ENCODE measurements at places on chromosomes 6 and 20. TPM values are rescaled to one million over a fixed set of nuclear protein-coding genes. Genes with fewer than 3 reads are reported as not detected.

GRCh38 chr6:10659699-10660348 lies 34.6 kb downstream of the C6orf52 start:
- H3K4me1 ChIP-seq = no peaks in the 10 kb centered on the region
- no peaks in the 10 kb centered on the region for H3K27me3 ChIP-seq
- no peak for DNase-seq
- no peak overlapping the region for H3K4me3 ChIP-seq
- H3K27ac ChIP-seq = no peak overlapping the region

DNA sequence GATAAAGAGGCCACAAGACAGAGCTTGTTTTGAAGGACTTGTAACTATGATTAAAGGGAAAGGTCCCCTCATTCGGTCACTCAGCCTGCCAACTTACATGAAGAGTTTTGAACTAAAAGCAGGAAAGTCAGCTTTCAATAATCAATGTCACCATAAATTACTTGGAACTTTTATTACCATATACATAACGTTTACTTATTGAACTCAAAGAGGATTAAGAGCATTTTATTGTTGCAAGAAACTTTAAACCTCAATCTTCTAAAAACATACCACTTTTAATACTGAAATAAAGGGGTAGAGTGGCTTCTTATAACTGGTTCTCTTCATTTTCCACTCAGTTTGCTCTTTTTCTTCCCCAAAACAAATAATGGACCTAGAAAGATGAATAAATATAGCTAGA lies 65.1 kb downstream of the CNKSR3 start:
- H3K4me3 ChIP-seq = no peak overlapping the region
- peaks cover 12% of the 10 kb centered on the region for H3K4me1 ChIP-seq
- no peaks in the 10 kb centered on the region for H3K36me3 ChIP-seq
- H3K27ac ChIP-seq = no peak overlapping the region
- H3K27me3 ChIP-seq = no peaks in the 10 kb centered on the region

DNA sequence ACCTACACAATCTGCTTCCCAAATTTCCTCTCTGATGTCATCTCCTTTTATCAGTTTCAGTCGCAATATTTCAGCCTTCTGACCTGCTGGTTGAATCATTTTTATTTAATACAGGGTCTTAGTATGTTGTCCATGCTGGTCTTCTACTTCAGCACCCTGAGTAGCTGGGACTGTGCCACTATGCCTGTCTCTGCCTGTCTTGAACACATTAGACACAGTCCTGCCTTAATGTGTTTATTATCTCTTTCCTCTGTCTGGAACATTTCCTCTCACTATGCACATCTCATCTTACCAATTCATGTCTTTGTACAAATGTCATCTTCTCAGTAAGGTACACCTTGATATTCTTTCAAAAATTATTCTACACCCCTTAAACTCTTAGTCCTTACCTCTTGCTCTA lies 106.5 kb downstream of the THEMIS start:
- no peak for DNase-seq
- H3K4me1 ChIP-seq = no peaks in the 10 kb centered on the region
- no peaks in the 10 kb centered on the region for H3K36me3 ChIP-seq

DNA sequence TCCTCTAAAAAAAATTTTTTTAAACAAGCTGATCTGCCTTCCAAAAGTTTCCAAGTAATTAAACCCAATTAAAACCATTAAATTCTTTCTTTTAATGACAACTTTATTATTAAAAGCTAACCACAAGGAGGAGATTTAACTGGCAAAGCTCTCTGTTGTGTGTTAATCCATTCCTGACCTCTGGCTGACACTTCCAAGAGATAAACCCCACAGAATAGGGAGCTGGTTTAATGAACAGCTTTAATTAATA lies 230.8 kb downstream of the EYA2 start:
- no peak overlapping the region for H3K27ac ChIP-seq
- H3K27me3 ChIP-seq = no peaks in the 10 kb centered on the region
- DNase-seq = no peak
- no peaks in the 10 kb centered on the region for H3K36me3 ChIP-seq
- H3K4me1 ChIP-seq = no peaks in the 10 kb centered on the region

DNA sequence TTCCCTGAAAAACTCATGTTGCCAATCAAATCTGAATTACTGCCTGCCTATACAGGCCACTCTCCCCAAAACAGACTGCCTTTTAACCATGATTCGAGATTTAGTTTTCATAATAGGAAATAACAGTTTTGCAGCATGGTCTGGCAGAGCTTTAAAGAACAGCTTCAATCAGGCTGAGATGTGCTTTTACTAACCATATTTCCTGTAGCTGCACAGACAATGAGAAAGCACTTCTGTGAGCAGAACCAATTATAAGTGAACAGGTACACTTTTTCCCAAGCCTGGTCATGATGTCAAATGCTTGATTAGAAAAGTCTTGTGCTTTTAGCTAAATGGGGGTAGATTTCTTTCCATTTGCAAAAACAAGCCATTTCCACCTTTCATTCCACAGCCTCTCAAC lies 108.2 kb downstream of the THEMIS start:
- DNase-seq = no peak
- H3K4me1 ChIP-seq = no peaks in the 10 kb centered on the region
- H3K4me3 ChIP-seq = no peak overlapping the region
- no peaks in the 10 kb centered on the region for H3K27me3 ChIP-seq
- H3K27ac ChIP-seq = no peak overlapping the region

GRCh38 chr6:33088931-33089620 lies 13.3 kb downstream of the HLA-DPB1 start:
- DNase-seq = no peak
- H3K36me3 ChIP-seq = no peaks in the 10 kb centered on the region
- H3K4me3 ChIP-seq = no peak overlapping the region
- no peaks in the 10 kb centered on the region for H3K4me1 ChIP-seq

DNA sequence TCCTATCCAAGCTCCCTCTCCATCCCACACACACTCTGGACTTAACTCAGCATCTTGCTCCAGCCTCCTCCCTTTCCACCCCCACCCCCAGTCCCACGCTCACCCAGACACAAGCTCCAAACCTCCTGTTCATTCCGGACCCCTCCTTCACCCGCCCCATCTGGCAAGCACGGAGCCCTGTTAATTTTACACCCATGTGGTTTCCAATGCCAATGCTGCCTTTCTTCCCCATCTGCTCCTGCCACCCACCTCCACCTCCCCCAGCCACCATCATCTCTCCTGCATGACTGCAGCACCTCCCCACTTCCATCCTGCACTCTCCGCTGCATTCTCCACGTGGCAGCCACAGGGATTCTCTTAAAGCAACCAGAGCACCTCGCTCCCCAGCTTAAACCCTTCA lies 9.9 kb upstream of the CDK5RAP1 start:
- no peak for DNase-seq
- H3K4me3 ChIP-seq = no peak overlapping the region
- no peaks in the 10 kb centered on the region for H3K27me3 ChIP-seq
- H3K4me1 ChIP-seq = no peaks in the 10 kb centered on the region
- no peaks in the 10 kb centered on the region for H3K36me3 ChIP-seq
- no peak overlapping the region for H3K27ac ChIP-seq

C6orf52 gene
- polyA plus RNA-seq = 1.5 TPM

CRIP3 gene
- polyA plus RNA-seq = 1.7 TPM
